DMS79 (cell line): ENCODE measurements at places on chromosomes 5 and 9.

- DNase-seq: no peak
Observed at GRCh38 chr9:69317081-69317480, 7.9 kb upstream of the ENTREP1 start.

DNA sequence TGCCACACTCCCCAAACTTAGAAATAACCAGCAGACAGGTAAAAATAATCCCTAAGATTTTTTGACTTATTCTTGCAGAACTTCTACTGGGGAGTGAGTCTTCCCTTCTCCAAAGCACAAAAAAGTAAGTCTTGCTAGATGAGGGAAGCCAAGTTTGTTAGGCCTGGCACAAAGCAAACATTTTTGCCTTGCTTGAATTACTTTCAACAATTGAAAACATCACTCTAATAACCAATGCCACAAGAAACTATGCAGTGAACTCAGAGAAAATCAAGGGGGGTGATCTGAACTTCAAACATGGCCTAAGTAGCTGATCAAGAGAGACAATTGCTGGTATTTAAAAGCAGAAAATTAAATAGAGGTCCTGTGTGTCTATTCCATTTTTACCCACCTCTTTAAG, 123.6 kb upstream of the SLC1A3 start:
- no peak for DNase-seq

GRCh38 chr9:133589454-133590227, 19.5 kb downstream of the FAM163B start:
- no peak for DNase-seq

DNA sequence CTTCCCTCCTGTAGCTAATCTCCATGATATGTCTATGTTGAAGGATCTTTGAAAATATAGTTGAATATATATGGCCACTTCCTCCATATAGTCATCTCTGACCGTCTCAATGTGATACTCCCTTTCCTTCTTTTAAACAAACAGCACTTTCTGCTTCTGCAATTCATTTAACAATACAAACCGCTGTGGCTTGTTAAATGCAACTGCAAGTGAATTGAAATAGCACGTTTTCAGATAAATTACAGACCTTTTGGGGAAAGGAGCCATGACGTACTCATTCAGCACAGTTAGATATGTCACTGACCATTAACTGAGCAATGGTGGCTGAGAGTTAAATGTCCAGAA, 82.5 kb downstream of the FBXO38 start:
- no peak for DNase-seq

GRCh38 chr5:15074651-15075050, 203.1 kb upstream of the ANKH start:
- no peak for DNase-seq

DNA sequence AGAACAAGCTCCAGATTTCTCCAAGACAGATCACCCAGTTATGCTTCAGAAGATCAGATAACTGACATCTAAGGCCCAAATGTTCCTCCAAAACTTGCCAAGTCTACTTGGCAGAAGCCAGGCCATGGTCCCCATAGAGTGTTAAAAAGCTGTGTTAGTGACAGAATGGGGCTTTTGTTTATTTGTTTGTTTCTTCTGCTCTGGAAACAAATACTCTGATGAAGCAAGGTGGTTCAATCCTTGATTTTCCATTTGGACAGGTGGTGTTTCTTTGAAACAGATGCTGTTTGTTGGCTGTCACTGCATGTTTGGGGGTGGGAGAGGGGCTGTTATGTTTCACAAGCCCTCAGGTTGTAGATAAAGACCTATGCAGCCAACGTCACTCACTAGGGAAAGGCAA, 264.0 kb downstream of the FAM114A2 start:
- DNase-seq: no peak

DNA sequence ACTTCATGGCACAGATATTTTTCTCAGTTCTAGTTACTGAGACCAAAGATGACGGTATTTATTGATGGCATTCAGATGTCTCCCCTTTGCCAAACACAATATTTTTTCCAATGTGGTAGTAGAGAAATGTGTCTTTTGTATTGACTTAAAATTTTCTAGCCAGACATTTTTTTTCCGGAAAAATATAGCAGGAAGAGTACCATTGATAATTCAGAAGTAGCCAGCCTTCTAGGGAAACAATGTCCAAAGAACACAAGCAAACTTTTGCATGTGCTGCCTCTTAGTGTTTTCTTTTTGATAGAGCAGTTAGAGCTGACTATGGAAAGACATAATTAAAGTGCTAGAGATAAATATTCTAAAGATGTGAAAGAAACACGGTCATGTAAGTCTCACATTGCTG, 231.4 kb downstream of the MARCHF11 start:
- no peak for DNase-seq

DNA sequence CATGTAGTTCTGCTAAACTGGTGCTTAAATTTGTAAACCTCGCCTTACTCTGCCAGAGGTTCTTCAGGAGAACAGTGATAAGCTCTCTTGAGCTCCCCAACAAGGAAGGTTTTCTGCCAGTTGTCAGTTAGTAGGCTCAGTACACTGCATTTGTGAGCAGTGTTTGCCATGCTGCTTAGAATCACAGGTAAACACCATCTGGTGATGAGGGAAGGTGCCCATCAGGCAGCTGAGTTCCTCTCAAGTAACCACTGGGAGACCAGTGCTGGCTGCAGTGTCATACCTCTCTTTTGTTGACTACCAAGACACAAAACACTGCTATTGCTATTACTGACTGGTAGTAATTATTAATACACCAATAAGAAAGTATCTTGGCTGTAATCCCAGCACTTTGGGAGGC, 186.2 kb upstream of the OTULINL start:
- DNase-seq: no peak

GRCh38 chr9:26781906-26782305, 110.7 kb downstream of the CAAP1 start:
- no peak for DNase-seq
